ENCODE measurements at places on chromosomes 6 and 20.

- DNase-seq, result no peak
These were observed 24.8 kb downstream of the CDH22 start for GRCh38 chr20:46283426-46284039.

GRCh38 chr20:15564981-15565380 lies 1008.3 kb downstream of the KIF16B start:
- no peak for DNase-seq

- DNase-seq, result no peak
These were observed 132.7 kb upstream of the TCF21 start for GRCh38 chr6:133756078-133756695.

DNA sequence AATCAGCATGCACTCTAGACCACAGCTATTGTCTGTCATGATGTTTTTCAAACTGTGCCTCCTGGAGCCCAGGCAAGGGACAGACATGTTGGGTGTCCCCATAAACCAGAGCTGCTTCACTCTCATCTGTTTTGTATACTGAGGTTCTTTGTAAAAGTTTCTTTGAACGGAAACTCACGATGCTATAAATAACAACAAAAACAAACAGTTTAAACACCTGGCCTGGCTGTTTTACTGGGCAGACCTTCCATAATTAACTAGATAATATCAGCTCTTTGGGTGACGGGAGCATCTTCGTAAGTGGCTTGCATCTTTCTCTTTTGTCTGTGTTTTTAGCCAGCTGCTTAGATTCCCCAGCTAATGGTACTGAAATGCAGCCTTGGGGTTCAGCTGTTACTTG lies 190.3 kb downstream of the ZDHHC14 start:
- DNase-seq, result no peak

DNA sequence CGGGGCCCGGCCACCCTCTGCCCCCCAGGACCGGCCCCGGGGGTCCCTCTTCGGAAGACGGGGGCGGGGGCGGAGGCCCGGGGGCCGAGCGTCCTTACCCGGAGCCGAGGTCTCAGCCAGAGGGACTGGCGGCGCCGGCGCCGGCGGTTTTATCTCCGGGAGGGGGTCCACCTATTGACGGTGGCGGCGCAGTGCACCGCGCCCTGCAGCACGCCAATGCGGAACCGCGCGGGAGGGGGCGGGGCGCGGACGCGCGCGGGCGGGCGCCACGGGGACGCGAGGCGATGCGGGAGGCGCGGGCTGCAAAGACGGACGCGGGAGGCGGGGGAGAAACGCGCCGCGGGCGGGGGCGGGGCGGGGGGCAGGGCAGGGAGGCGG lies at the start of gene EEF1A2:
Gene EEF1A2 (minus strand): TSS at position 124 of the 378 bp plus-strand sequence. CDS start 1,320 bp downstream, outside the sequence.
- DNase-seq, result peak; percentile 45

DNA sequence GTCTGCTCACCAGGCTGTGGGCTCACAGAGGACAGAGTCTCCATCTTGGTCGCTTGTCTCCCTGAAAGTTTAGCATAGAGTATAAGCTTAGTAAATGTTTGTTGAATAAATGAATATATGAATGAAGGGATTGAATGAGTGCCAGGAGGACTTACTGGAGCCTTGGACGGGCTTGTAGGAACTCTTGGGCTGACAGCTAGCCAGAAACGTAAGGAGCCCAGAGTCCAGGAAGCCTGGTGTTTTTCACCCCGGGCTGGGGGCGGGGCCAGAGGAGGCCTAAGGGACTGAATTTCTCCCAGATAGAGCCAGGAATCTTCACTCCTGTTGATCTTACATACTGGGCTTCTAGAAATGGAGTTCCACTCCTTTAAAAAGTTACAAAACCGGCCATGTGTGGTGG lies 68.5 kb upstream of the SRSF6 start:
- DNase-seq, result no peak

DNA sequence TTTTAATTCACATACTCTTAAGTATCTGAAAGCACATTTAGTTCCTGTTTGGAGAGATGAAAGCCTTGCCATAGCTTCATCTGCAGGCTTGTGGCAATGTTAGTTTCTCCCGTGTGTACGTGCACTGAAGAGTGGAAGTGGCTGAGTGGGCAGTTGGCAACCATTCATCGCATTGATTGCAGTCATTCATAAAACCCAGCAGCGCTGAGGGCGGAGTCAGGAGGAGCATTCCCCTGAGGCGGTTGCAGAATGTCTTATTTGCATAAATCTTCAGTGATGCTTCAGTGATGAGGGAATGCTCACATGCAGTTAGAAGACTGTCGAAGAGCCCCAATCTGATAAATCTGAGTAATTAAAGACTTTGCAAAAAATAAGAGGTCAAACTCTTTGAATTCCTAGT lies 79.1 kb downstream of the RIMS1 start:
- no peak for DNase-seq

- DNase-seq, result no peak
These were observed 252.2 kb downstream of the DLL1 start for GRCh38 chr6:170038708-170039107.

DNA sequence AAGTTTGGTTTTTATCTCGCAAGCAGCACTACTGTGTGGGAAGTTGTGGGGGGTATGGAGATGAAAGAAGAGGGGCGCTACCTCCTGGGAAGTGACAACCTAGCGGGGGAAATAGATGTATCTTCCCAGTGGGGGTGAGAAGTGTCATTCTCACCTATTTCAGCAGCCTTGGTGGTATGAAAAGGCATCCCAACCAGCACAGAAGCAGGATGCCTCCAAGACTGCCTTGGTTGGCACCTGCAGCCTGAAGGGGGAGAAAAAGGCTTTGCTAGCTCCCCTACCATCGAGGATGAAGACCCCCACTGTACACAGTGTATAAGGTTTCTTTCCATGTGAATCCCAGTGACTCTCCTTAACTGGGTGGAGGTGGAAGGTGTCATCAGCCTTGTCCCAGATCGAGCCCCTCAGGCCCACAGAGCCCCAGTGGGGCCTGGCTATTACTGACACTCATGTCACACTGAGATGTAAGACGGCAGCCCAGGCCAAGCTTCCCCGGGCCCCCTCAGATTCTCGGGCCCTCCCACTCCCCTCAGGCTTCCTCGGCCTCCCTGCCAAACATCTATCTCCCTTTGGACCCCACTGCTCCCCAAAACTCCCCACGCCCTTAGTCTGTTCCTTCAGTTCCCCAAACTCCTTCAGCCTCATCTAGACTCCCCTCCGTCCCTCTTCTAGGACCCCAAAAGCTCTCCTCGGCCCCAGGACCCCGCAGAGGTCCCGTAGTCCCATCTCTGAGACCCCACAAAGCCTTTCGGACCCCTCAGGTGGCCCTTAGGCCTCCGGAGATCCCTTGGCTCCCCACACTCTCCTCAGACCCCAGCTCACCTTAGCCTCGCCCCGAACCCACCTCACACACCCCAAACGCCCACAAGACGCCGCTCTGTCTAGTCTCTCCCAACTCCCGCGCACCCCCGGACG lies 688 bp downstream of the COMMD7 start:
- DNase-seq, result no peak

Data from CD8-positive, alpha-beta memory T cell (primary cell).